Activated CD4-positive, CD25-positive, alpha-beta regulatory T cell (primary cell): ENCODE measurements at places on chromosomes 16 and 17.

- DNase-seq = no peak
Measured at GRCh38 chr16:29905668-29906067, 5.4 kb downstream of the ASPHD1 start.

DNA sequence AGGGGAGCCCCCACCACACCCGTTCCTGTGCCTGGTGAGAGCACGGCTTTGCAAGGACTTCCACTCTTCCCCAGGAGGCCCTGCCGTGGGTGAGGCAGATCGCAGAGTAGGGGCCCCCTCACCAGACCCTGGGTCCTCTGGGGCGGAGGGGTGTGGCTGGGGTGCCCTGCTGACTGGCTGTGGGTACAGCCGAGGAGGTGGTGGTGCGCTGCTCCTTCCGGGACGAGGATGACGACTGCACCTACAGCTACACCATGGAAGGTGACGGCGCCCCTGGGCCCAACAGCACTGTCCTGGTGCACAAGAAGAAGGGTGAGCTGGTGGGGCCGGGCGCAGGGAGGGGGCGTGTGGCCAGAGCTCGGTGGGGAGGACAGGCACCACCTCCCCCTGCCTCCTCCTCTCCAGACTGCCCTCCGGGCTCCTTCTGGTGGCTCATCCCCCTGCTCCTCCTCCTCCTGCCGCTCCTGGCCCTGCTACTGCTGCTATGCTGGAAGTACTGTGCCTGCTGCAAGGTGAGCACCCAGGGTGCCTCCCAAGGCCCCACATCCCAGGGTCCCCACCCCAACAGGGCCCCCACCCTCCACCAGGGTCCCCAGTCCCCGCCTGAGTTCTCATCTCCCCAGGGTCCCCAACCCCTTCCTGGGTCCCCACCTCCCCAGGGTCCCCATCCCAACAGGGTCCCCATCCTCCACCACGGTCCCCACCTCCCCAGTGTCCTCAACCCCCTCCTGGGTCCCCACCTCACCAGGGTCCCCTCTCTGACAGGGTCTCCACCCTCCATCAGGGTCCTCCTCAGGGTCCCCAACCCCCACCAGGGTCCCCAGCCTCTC is 16.1 kb downstream of the ITGB4 start:
- no peak for DNase-seq

- peak; percentile 22 for DNase-seq
Measured at GRCh38 chr17:3695723-3696411, at the start of gene P2RX5. Gene P2RX5, minus strand, starts transcription at chr17:3696155. Its CDS starts 150 bp downstream, at chr17:3696005.

DNA sequence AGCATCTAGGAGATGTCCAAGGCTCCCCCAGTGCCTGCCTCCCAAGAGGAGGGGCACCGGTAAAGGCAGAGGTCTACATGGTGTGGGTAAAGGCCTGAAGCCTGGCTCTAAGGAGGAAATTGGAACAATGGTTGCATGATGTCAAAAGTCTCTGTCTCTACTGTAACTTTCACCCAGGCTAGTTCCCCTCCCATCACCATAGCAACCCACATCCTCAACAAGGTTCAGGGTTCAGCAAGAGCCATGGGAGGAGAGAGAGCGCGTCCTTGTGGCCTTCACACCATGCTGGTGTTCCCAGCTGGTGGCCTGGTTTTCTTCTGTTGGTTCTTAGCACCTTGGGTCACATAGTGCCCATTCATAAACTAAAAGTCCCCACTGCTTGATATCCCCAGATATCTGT is 196.7 kb upstream of the CDH5 start:
- no peak for DNase-seq

DNA sequence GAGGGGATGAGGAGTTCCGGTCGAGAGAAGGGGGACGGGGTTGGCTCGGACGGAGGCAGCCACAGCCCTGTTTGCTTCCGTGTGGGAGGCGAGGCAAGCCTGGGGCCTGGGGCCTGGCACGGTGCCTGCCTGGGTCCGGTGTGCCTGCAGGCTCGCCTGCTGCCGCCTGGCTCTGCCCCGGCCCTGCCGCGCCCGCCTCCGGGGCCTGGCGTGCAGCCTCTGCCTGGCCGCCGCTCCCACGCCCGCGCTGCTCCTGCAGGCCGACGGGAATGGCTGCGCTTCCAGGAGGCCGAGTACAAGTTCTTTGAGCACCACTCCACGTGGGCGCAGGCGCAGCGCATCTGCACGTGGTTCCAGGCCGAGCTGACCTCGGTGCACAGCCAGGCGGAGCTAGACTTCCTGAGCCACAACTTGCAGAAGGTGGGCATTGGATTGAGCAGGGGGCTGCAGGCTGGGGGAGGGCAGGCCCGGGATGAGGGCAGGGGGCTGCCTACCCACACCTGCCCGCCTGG is 53.1 kb downstream of the MRC2 start:
- no peak for DNase-seq

DNA sequence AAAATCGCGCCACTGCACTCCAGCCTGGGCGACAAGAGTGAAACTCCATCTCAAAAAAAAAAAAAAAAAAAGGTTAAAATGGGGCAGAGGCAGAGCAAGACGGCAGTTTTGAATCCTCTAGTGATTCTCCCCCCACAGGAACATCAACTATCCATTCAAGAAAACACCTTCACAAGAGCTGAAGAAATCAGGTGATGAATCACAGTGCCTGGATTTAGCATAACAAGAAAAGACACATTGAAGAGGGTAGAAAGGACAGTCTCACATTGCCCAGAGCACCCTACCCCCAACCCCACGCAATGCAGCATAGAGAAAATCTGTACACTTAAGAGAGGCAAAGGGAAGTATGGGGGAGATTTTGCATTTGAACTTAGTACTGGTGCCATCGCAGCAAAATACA is 28.8 kb upstream of the RNF43 start:
- DNase-seq = no peak

GRCh38 chr16:10692470-10692869 is 2.3 kb downstream of the TEKT5 start:
- no peak for DNase-seq

- no peak for DNase-seq
Measured at GRCh38 chr17:76755285-76755684, 17.4 kb downstream of the MFSD11 start.

DNA sequence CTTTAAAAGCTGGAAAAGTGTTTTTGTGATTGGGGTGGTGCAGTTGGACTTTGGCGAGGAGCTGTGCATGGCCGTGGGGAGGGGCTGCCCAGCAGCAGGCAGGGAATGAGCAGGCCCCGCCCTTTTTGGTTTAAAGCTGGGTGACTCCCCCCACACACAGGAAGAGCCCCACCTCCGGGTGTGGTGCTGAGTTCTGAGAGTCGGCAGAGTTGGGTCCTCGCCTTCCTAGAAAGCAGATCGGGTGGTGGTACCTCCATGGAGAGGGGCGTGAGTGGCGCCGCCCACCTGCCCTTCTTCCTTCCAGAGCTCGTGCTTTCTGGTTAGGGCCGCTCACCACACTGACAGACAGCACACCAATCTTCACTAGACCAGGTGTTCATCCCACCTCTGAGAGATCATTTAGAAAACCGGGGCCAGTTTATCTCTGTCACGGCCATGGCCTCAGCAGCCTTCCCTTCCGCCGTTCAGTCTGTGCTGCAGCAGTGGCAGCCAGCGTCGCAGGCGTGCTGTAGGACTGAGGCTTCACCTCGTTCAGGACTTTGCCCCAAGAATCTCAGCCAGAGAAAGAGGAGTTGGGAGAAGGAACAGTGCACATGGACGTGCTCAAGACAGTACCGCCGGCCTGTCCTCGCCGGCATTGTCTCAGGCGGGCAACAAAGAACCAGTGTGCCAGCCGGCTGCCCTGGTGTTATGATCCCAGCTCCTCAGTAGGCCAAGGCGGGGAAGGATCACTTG is 144.0 kb upstream of the CHMP6 start:
- peak; percentile 75 for DNase-seq

DNA sequence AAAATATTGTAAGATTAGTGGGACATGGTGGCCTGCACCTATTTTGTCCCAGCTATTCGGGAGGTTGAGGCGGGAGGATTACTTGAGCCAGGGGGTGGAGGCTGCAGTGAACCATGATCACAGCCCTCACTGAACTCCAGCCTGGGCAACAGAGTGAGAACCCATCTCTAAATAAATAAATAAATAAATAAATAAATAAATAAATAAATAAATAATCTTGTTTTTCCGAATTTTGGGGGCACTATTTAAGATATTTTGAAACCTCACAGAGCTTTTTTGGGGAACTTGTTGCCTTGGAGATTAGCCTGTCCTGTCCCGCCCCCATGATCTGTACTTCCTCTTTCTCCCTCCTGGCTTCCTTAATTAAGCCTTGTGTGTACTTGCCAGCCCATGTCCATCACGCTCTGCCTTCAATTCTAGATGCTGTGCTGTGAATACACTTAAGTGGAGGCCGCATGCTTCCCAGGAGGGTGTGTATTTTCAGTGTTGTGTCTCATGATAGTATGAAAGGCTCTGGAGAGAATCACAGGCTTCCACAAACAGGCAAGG is 4.4 kb downstream of the LGALS9 start:
- DNase-seq = no peak

- DNase-seq = no peak
Measured at GRCh38 chr17:40518401-40519088, 17.1 kb upstream of the TNS4 start.

DNA sequence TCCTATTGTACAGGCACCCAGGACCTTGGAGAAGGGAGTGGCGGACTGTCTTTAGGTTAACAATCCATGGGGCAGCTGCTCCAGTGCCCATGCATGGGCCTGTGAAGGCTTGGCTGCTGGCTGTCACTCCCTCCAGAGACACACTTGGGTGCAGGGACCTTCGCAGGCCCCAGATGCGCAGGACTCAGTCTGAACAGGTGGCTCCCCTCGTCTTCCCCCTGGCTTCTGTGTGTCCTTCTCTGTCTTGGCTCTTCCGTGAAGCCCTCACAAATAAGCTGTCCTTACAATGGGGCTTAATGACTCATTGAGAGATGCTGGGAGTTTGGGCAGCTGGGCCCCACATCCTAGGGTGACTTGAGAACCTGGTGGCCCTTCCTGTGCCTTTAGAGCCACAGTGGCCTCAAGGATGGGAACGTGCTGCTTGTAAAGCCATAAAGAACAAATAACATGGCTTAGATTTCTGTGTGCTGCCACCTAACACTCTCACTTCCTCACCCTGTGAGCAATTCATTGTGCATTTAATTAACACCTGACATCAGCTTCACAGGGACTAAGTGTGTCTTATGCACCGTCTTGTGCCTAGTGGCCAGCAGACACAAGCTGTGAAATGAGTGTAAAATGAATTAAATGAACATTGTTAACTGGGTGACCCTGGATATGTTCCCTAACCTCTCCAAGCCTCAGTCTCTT is 340.7 kb downstream of the SNX29 start:
- DNase-seq = no peak

DNA sequence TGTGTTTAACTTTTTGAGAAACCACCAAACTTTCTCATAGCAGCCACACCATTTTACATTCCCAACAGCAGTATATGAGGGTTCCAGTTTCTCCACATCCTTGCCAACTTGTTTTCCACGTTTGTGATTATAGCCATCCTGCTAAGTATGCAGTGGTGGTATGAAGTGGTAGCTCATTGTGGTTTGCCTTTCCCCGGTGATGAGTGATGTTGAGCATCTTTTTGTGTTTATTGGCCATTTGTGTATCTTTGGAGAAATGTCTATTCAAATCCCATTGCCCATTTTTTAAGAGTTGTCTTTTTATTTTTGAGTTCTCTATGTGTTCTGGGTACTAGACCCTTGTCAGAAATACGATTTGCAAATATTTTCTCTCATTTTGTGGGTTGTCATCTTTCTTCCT is 17.4 kb downstream of the SF3B3 start:
- no peak for DNase-seq

GRCh38 chr16:83653785-83654184 is 154.0 kb upstream of the HSBP1 start:
- no peak for DNase-seq

- no peak for DNase-seq
Measured at GRCh38 chr17:33076979-33077378, 85.3 kb downstream of the SPACA3 start.

DNA sequence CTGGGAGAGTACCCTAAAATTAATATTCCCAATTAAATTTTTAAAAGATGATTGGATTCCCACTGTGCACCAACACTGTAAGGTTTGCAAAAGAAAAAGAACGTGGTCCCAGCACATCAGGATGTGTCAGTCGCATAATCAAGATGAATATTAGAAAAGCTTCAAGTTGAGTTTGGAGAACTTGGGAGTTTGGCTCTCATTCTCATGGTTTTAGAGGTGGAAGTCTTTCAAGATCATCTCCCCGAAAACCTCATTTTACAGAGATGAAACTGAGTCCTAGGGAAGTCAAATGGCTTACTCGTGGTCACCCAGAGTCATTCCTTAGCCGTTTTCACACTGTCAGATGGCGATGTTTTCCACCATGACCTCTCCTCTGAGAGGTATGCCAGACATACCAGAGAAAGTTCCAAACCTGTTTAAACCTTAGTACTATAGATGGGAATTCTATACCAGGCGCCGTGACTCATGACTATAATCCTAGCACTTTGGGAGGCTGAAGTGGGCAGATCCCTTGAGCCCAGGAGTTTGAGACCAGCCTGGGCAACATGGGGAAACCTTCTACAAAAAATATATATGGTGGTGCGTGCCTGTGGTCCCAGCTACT is 1.2 kb downstream of the SEC14L1 start:
- DNase-seq = no peak

DNA sequence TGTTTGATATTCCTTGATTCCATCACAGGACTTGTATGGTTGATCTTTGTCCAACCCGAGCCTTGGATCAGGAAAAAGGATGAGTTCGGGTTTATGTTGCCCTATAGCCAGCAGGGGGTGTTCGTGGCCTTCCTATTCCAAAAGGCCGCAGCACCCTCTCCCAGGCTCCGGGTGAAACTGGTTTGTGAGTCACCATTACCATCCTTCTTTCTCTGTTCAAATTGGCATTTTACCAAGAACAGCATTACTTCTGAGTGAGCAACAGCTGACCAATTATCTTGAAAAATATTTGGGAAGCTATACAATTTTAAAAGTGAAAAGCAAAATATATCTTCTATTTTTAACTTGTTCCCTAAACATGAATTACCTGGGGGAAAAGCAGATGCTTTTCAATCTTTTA is 24.3 kb upstream of the KRT20 start:
- DNase-seq = peak; percentile 11

DNA sequence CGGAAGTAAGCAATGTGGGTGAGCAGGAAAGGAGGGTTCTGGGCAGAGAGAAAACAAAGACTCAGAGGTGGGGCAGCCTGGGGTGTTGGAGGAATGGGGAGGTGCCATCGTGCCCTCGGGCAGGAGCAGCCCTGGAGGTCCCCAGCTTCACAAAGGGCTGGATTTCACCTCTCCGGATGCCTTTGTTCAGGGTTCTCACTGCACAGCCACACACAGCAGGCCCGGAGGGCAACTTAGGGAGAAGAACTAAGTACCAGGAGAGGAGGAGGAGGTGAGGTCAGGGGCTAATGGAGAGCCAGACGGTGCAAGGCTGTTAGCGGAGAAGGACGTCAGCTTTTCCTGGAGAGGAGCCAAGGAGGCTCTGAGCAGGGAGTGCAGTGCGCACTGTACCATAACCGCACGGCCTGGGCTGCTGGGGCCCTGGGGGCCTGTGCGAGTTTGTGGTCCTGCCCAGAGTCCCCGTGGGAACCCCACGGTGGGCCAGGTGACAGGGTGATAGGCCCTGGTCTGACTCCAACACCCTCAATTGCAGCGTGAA is 9.3 kb downstream of the ARRB2 start:
- DNase-seq = no peak

DNA sequence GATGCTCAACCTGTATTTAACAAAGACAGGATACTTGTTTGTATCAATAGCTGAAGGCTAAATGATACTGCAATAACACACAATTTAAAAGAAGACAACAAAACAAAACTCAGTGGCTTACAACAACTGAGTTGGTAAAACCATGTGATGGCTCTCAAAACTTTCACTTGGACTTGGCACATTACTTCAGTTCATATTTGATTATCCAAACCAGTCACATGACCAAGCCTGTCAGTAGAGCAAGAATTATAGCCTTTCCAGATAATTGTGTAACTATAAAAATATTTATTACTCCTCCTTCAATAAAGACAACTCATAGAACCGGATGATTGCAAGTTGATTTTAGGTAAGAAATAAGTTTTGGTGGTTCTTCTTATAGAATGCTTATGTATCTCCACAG is 56.8 kb downstream of the NQO1 start:
- DNase-seq = no peak
